Fibroblast of upper back skin (primary cell): ENCODE measurements at places on chromosomes 4 and X.

DNA sequence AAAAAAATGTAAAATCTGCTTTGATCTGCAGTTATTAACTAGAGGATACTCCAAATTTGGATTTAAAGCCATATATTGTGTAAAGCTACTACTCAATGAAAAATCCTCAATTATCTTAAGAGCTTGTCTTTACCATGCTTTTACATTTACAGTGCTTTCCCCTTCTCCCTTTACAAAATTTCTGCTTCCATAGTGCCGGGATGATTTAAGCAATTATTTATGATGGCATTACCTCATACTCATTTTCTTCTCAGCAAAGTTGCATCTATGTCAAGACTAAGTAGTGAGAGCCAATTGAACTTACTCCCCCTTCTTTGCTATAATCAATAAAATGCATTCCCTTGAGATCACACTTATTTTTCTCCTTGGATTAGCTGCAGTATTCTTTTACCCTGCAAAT, 505.4 kb upstream of the AGA start:
- no peak for DNase-seq

GRCh38 chr4:152011469-152011868, 250.7 kb upstream of the GATB start:
- DNase-seq, result no peak

DNA sequence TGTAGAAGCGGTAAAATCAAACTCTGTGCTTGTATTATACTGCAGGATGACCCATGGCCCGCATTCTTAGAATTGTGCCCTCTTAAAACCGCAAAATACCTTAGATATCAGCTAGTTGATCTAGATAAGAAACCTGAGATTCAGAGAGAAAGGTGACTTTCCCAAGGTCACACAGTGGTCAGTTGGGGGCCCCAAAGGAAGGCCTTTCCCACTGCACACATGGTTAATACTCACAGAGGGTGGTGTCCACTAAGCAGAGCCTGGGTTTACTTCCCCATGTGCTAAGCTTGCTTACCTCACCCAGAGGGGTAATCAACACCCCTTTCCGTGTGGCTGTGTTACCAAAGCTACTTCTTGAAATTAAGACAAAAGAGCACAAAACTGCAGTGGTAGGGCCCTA, 66.3 kb downstream of the RBM47 start:
- no peak for DNase-seq

DNA sequence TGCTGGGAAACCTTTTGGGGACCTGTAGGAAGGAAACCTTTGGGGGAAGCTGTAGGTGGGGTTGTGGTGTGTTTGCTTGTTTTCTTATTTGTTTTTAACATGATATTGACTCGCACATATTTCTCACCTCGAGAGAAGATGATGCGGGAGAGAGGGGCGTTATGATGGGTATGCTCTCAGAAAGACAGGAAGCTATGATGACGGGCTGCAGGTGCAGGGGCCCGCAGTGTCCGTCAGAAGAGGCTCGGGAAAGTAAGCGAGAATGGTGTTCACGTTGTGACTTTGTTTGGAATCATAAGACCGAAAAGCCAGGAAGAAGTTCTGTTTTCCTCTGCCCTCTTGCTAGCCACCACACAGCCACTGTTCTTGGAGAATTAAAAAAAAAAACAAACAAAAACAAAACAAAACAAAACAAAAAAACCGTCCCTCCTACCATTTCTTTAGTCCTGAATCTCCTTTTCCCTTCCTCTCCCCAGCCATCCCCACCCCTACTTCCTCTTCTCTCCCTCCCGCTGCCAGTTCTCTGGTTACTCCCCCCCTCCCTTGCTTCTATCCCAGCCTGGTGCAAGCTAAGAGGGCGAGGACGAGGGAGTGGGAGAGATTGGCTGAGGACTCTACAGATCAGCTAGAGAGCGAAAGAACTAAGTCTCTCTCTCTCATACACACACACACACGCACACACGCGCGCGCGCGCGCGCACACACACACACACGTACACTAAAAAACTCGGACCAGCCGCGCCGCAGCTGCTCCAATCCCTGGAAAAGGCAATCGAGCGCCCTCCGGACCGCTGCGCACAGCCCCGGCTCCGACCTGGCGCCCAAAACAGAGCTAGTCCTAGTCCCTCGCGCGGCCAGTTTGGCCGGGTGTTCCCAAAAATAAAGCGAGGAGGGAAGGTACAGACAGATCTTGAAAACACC, at the start of gene BMP3:
Gene BMP3 (plus strand): TSS at position 648 of the 920 bp plus-strand sequence. CDS start 577 bp downstream, outside the sequence.
- DNase-seq, result peak; percentile 13

DNA sequence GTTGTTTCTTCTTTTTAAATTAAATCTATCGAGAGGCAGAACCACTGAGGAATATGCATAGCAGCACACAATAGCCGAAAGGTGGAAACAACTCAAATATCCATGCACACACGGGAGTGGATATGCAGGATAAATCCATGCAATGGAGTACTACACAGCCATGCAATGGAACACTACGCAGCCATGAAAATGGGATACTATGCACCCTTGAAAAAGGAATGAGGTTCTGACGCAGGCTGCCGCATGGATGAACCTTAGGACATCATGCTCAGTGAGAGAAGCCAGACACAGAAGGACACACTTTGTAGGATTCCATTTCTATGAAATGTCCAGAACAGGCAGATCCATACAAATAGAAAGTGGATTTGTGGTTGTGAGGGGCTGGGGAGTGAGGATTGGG, 18.4 kb upstream of the P2RY8 start:
- no peak for DNase-seq

DNA sequence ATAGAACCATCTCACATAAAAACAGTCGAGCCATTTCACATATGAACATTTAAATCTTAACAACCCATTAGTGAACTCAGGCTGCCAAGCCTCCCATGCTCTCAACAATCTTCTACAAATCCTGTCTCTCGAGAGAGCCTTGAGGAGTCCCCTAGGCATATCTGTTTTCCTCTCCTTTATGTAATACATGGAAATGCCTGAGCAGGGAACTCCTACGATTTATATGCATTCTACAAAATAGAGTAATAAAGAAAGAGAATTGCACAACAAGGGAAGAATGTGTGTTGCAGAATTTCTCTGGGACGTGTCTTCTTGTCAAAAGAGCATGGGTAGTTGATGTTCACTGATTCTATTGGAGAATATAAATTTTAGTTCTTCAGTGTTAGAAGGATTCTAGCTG, 101.8 kb upstream of the VCX2 start:
- DNase-seq, result peak; percentile 31

DNA sequence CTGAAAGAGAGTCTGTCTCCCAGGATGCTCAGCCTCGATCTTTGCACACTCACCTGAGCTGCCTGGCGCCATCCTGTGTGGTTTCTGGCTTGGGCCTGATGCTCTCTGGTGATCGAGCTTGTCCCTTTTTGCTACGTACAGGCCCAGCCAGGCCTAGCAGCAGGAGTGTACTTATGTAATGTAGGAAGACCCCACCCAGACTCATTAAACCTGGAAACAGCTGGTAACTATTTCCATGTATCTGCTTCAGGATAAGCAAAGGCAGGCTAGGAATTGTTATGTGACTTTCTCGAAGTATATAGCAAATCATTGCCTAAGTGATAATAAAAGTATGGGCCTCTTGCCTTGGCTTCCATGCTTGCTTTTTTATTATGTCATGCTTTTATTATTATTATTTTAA, 18.6 kb upstream of the ARSJ start:
- no peak for DNase-seq

DNA sequence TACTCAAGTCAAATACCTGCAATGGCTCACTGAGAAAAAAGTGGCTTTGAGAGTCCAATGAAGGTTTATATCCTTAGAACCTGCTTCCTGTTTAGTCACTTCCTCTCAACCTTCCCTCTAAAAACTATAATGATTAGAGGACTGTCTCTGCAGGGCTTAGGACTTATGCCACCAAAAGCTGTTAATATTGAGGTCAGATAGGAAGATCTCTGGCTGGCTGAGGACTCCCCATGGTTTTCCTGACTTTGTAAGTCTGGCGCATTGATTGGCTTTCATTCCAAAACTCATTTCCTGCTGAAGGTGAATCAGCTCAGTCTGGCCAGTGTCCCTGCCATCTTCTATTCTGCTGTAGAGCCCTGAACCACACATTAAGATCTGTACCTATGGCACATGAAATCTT, 140.9 kb upstream of the ANK2 start:
- DNase-seq, result no peak

DNA sequence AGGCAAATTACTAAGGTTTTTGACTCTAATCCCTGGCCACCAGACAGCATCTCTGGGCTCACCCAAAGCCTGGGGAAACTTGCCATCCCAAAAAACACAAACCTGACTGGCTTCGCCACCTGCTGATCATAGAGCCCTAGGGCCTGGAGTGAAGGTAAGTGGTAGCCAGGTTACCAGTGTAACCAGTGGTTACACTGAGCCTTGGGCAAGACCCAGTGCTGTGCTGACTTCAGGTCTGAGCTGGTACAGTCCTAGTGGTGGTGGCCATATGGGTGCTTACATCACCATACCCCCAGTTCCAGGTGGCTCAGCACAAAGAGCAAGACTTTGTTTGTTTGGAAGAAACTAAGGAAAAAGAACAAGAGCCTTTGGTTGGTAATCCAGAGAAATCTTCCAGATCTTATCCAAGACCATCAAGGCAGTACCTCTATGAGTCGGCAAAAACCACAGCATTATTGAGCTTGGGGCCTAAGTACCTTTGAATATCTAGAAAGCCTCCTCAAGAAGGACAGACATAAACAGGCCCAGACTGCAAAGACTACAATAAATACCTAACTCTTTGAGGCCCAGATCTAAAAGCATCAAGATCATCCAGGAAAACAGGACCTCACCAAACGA, 13.7 kb downstream of the MED14 start:
- DNase-seq, result peak; percentile 0

DNA sequence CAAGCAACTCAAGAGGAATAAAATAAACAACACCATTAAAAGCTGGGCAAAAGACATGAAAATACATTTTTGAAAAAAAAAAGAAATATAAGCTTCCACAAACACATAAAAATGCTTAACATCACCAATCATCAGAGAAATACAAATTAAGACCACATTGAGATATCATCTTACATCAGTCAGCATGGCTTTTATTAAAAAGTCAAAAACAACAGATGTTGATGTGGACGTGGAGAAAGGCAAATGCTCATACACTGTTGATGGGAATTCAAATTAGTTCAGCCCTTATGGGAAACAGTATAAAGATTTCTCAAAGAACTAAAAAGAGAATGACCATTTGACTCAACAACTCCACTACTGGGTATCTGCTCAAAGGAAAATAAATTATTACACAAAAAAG, 59.6 kb downstream of the STK32B start:
- DNase-seq, result no peak

GRCh38 chr4:101938836-101939235, 148.3 kb downstream of the BANK1 start:
- peak; percentile 58 for DNase-seq

DNA sequence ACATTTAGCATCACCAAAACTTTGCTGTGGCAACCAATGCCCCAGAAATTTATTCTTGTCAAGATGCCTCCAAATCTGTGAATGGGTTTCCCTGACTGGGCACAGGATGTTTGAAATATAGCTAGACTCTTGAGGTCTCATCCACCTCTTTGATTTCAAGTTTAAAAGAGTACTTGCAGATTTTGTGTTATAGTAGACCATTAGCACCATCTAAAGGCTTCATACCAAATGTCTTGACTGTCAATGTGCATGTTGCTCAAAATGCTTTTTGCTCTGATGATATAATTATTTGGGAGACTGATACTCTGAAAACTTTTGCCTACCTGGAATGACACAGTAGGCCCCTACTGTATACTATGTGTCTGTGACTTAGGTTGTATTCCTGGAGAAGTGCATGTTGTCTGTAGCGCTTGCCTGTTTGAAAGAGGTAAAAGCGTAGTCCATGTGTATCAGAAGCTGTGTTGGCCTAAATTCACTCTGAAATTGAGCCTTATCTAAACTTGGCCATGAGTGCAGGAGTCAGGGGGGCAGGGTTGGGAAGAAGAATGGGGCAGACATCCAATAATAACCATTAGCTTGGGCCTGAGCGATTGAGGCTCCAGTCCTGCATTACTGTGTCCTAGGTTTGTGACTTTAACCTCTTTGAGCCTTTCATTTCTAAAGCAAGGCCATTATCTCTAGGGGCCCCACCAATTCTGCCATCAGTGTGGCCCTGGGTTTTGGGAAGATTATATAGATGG, 33.8 kb downstream of the NDP start:
- no peak for DNase-seq

DNA sequence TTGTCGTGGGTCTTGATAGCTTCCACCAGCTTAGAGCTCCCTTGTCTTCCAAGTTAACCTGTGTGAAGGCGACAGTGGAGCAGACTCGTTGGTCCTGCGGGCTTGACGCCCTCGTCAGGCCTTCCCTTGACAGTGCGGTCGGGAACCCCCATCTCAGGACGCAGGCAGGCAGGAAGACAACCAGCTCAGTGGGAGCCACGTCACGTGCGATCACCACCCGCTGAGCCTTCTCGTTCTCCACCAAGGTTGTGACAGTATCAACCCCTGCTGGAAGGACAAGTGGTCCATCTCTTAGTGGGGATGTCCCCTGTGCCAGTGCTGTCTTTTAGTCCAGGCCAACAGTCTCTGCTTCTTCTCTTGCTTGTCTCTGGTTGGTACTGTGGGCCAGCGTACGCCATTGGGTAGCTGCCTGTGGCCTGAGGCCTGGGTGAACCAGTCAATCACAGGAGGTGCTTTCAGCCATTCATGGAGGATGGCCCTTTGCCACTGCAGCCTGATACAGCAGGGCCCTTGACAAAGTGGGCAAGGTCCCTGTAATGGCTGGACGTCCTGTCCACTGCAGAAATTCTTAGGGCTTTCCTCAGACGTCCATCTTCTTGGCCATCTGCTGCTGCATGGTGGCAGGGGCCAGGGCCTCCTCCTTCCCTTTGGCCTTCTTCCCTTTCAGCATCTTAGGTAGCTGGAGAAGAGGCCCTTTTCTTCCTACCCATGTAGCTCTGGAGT, 31.4 kb downstream of the RGS12 start:
- DNase-seq, result no peak

DNA sequence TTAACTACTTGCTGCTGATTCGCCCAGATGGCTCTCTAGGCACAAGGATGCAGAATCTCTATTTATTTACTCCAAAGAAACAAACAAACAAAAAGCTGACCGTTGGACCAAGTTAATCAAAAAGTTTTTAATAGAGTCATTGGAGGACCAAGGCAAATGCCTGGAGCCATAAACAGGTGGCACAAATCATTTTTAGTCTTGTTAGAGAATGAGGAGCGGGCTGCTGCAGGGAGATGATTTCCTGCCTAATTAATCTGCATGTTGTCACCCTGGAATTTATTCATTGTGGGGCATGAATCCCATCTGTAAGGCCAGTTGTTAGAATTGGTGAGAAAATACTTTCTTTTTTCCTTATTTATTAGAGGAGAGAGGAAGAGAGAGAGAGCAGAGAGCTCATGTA, 147.4 kb upstream of the GATB start:
- DNase-seq, result no peak

GRCh38 chr4:122577808-122578781, 42.8 kb downstream of the IL21 start:
- peak; percentile 76 for DNase-seq

GRCh38 chr4:26346203-26346620, 25.4 kb downstream of the RBPJ start:
- no peak for DNase-seq

GRCh38 chr4:22721204-22721603, 28.5 kb downstream of the GBA3 start:
- no peak for DNase-seq

GRCh38 chr4:183154701-183155391, 55.8 kb downstream of the WWC2 start:
- DNase-seq, result no peak

- no peak for DNase-seq
Measured at GRCh38 chr4:173134426-173134825, 34.2 kb upstream of the GALNT7 start.
